ENCODE measurements at places on chromosomes 6 and 20.

GRCh38 chr6:36539814-36540568 is 7.3 kb downstream of the STK38 start:
- DNase-seq: no peak

- DNase-seq: no peak
Observed at GRCh38 chr6:6886886-6887285, 220.9 kb upstream of the RREB1 start.

DNA sequence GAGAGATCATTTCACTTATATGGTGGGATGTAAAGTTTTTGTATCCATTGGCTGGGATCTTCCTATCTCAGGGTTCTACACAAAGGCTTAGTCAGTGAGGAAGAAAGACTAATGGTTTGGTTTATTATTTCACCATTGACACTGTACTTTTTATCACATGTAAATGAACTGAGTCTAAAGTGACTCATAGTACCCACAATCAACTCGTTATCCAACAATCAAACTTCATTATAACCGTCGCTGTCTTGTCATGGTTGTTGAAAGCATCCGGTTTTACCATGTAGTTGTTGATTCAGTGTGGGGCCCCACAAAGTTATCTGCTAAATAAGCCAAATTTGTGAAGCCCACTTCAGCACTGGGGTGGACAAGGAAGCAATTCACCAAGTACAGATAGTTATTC is 55.8 kb upstream of the MTRF1L start:
- no peak for DNase-seq

GRCh38 chr20:17653835-17654648 is 28.0 kb downstream of the RRBP1 start:
- DNase-seq: no peak

DNA sequence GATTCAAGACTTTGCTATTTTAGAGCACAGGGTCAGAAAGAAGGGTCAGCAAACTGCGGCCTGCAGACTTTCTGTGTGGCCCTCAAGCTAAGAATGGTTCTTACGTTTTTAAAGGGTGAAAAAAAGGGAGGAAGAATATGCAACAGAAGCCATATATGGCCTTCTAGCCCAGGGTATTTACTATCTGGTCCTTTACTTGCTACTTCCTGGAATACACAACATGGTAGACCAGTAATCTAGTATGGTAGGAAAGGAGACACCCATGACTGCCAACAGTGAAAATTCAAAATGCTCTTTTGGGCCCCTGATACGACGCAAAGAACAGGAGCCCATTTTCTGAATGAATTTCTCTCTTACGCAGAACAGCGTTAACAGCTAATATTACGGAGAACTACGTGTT is 60.4 kb upstream of the EMILIN3 start:
- DNase-seq: no peak

DNA sequence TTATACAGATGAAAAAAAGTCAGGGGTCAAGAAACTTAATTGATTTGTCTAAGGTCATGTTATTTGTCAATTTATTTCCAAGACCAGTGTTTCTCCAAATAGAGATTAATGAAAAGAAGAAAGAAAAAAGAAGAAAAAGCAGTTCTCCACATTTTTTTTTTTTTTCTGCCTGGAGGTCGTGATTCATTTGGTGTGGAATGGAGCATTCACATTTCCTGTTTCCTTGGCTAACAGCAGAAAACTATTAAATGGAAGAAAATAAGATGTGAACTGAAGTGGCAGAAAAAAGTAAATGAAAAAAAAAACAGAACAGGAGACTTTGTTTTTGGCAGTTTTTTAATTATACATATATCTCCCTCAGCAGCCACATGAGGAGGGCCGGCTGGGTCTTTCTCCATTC is 470.8 kb upstream of the ZNF337 start:
- DNase-seq: no peak

DNA sequence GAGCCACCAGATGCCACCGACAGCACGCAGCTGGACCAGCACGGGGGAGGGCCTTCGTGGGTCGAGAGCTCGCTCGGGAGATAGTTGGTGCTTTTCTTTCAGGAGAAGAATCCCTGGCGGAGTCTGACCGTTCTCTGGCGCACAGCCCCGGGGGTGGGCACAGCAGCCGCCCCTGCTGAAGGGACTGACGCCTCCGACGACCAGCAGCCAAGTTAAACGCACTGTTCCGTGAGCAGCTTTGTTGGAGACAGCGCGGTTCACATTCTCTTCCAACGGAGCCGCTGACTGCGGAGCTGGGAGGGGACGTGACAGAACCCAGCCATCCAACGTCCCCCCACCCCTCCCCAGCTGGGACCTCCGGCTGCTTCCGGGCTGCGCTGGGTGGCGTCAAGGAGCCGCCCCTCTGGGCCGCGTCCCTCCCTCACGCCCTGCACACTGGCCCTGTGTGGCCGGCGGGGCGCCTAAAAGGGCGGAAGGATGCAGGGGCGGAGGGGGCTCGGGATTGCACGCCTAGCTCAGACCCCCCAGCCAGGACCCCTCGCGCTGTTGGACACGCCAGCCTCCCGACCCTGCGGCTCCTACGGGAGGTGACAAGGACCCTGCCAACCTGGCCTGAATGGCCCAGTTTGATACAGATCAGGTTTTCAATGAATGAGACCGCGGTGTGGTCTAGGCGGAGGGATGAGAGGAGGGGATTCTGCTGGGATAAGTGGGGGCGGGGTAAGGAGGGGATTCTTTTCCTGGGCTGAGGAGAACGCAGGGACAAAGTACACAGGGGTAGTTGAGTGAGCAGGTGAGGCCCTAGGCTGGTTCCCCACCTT is 36.4 kb upstream of the KHDC1 start:
- no peak for DNase-seq

DNA sequence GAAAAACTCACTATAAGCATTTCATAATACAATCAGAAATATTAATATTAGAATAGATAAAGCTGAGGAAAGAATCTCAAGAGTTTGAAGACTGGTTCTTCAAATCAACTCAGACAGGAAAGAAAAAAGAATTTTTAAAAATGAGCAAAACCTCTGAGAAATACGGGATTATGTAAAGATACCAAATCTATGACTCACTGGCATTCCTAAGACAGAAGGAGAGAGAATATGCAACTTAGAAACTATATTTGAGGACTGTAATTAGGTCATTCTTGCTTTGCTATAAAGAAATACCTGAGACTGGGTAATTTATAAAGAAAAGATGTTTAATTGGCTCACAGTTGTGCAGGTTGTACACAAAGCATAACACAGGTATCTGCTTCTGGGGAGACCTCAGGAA is 665.1 kb downstream of the RNF144B start:
- DNase-seq: no peak

GRCh38 chr6:636488-636887 is 20.4 kb downstream of the HUS1B start:
- no peak for DNase-seq

DNA sequence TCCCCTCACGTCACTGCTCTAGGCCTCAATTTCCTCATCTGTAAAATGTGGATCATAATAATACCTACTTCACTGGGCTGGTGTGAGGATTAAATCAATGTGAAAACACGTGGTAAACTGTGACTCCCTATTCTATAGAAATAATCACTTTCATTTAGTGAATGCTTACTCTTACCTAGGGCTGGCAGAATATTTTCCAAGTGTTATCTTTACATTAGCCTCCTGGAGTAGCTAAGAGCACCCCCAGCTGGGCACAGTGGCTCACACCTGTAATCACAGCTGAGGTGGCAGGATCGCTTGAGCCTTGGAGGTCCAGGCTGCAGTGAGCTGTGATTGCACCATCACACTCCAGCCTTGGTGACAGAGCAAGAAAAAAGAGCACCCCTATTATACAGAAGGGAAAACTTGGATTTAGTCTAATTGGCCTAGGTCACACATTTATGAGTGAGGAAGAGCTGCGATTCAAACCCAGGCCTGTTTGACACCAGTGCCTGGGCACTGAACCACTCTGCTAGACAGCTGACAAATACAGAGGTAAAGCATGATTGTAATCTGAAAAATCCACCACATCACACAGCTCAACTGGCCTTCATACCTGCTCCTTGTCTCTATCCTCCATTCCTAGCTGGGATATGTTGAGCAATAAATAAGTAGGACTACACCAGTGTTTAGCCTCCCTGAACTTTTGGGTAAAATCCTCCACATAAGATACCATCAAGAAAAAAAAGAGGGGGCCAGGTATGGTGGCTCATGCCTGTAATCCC is 1.4 kb upstream of the SNTA1 start:
- DNase-seq: no peak

- DNase-seq: no peak
Observed at GRCh38 chr6:145621776-145622175, 113.5 kb downstream of the EPM2A start.

DNA sequence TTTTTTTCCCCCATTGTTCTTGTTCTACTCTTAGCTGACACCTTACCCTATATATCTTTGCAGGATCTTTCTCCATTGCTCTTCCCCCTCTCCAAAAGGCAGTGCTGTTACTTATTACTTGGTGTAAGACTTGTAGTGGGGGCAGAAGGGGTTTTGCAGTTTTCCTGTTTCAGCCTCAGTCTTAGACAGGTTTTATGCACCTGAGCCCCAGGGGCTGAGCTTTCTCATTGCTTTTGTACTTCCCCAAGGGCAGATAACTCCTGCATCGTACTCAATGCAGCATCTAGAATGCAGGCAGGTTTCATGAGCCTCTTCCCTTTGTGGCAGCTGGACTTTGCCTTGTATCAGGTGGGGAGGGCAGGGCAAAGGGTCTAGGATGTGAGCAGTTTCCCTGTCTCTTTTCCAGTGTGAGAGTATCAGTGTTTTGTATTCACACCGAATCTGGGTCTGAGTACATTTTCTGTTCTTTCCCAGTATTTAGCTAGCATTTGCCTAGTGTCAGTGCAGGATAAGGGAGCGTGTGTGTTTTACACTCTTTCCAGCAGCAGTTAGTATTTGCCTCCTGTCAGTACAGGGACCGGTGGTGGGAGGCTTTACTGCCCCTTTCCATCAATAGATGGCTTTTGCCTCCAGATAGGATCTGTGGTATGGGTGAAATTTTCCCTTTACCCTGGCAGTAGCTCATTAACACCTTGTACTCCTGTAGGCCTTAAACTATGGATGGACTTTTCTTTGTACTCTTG is 19.6 kb downstream of the CYB5R4 start:
- no peak for DNase-seq

- DNase-seq: no peak
Observed at GRCh38 chr6:26359765-26360164, 5.2 kb upstream of the BTN3A2 start.

DNA sequence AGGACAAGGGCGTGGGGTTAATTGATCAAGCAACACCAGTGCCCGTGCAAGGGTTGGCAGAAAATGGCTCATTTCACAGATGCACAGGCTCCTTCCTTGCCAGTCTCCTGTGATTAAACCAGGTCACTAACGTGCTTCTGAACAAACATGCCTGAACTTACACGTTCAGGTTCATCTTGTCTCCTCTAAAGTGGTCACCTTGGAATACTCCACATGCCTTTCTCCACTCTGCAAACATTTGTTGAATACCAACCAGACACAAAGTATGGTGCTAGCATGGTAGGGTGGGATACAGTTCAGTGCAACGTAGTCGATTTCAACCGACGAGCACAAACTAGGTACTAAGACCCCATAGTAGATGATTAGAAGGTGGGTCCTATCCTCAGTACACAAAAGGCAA is 72.6 kb upstream of the PTPRT start:
- no peak for DNase-seq

GRCh38 chr6:44133003-44133931 is 5.9 kb downstream of the TMEM63B start:
- no peak for DNase-seq

DNA sequence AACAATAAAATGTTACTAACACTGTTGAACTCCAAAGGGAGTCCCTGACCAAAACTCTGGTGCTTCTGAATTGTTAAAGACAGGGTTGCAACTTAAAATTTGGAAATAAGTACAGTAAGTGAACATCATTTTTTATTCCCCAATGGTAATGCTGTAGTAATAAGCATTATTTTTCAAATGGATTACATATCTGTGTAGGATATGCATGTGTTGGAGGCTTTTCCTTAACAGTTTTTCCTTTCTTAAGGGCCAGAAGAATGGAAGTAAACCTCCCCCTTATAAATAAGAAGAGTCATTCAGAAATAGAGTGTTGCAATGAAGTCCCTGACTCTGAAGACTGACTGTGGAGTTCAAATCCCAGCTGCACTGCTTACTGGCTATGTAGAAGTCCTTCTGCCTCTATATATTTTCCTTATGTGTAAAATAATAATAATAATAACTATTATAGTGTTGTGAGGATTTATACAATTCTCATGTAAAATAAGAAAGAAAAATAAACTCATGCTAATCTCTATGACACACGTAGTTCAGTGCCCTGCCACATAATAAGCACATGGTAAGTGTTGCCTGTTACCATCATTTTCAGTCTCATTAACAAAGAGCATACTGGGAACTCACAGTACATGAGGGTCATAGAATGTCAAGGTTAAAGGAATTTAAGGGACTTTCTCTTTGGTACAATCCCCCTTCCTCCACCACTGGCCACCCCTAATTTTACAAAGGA is 129.8 kb upstream of the SMLR1 start:
- DNase-seq: no peak

- no peak for DNase-seq
Observed at GRCh38 chr20:2749951-2750490, 50.4 kb downstream of the CPXM1 start.

DNA sequence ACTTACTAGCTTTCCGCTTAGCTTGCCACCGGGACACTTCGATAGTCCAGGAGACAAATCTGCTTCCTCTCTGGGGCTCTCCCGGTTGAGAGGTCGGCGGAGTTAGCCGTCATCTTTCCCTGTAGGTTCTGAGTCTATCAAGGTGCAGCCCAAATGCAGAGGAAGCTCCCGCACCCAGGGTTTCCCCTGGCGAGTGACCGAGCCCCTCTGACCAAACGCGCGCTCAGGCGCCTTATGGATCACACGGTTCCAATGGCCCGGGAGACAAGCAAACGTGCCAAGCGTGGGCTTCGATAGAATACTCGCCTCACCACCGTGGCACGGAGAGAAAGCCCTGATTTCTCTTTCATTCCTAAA is 15.8 kb upstream of the FOXC1 start:
- no peak for DNase-seq

DNA sequence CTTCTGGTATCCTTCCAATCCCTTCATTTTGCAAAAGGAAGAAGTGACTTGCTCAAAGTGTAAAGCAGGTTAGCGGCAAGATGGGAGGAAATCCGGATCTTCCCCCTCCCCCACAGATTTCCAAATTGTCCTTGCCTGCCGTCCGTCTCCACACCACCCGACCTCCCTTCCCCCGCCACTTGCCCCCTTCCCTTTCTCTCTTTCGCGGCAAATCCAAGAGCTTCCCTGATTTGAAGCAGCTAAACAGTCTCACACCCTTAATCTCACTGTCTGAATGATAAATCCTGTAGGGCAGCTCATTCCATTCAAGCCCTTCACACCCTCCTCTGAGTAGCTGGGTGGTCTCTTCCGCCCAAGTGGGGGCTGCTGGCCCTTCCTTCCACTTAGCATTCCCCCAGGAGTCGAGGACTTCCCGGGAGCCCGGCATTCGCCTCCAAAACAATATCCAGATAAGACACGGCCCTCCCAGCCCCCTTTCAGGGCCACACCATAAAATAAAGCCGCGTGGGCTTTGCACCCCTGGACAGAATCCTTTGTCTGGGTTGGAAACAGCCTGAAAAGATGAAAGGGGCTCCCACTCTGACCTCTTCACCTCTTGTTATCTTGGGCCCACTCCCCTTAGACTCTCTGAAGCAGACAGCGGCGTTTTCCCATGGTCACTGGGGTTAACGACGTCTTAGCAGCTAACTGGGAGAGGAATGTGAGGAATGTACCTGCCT is 44.0 kb upstream of the PIM1 start:
- DNase-seq: no peak
